ENCODE measurements at places on chromosomes 12 and 14.

- no peak for DNase-seq
These were observed 52.0 kb upstream of the SOCS2 start for GRCh38 chr12:93520454-93520853.

DNA sequence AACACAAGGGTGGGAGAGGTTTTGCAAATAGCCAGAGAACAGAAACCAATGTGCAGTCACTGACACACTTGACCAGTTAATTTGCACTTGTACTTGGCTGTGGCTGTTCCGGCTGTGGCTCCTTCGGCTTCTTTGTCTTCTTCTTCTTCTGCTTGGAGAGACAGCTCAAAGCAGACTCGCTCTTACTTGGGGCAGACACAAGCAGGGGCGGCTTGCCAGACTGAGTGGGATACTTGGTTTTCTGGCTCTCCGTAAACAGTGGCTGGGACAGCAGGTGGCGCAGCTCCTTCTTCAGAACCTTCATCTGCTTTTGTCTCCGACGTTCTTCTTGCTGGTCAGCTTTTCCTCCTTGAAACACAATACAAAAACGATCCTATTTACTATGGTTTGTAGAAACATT is 25.0 kb downstream of the OTUB2 start:
- peak; percentile 46 for DNase-seq

DNA sequence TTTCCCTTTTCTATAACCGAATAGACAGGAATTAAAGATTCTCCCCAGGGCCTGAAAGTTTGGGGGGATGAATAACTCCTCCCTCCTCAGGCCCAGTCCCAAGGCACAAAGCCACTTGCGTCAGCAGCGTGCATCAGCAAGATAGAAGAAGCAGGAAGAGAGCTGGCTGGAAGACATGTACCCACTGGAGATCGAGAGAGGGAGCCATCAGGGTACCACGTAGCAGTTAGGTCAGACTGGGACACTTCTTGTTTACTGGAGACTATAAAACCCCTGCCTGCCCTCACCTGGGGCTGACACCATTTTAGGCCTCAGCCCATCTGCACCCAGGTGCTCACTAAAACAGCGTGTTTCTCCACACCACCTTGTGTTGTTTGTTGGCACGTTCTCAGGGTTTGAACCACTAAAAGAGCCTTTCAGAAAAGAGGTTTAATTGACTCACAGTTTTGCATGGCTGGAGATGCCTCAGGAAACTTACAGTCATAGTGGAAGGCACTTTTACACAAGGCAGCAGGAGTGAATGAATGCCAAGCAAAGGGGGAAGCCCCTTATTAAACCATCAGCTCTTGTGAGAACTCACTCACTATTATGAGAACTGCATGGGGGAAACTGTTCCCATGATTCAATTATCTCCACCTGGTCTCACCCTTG is 93.2 kb downstream of the TMTC3 start:
- no peak for DNase-seq

DNA sequence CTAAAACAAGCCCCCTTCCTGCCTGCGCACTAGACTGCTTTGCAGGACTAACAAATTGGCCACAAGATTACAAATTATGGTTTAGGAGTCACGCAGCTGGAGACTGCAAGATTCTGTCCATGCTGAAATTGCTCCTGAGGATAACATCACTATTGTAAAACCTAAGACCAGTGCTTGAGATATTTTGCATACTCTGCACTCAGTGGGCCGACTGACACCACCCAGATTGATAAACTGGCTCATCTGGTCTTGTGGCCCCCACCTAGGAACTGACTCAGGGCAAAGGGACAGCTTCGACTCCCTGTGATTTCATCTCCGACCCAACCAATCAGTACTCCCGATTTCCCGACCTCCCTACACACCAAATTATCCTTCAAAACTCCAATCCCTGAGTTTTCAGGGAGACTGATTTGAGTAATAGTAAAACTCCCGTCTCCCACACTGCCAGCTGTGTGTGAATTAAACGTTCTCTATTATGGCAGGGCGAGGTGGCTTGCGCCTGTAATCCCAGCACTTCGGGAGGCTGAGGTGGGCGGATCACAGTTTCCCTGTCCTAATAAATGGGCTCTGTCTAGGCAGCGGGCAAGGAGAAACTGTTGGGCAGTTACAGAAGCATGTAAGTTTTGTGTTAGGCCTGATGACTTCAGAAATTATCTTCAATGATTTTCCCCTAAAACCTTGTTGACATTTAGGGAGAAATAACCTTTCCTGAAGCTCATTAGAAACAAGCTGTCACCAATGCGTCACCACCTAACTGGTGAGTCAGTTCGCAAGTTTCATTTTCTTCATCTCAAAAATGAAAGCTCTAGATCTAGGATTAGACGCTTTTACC is 5.3 kb upstream of the UBC start:
- peak; percentile 46 for DNase-seq

DNA sequence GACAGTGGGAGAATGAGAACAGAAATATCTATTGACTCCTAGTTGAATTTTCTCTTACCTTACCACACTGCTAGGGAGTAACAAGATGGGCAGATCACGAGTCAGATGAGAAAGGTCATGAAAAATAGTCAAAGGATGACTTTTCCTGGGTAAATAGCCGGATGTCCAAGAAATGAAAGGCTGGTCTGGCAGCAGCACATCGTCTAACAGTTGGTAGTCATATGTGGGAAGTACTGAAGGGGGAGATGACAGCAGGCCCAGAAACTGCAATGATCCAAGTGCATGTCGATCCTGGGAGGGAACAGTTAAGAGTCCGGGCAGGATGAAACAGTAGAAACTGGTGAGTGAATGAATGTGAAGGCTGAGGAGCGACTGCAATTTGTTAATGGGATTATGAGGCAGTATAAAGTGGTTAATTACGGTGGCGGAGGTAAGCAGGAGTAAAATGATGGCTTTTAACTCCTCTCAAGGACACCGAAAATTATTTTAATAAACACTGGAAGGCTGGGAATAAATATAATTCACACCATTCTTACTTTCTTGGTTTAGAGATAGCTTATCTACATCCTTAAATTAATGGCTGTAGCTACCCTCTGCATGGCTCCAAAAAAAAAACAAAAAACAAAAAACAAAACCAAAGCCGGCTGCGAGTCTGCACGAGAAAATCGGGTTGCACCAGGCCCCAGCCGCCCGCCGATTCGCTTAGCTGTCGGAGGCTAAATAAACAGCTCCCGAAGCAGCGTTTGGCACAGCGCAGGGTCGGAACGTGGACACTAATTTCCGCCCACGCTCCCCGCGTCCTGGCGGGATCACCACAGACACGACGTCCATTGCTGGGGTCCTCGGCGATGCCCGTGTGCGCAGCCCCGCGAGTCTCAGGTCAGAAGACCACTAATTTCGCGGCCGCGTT is 1.0 kb upstream of the ERC1 start:
- DNase-seq: peak; percentile 61

GRCh38 chr12:131281016-131281415 is 327.3 kb downstream of the ADGRD1 start:
- DNase-seq: no peak

DNA sequence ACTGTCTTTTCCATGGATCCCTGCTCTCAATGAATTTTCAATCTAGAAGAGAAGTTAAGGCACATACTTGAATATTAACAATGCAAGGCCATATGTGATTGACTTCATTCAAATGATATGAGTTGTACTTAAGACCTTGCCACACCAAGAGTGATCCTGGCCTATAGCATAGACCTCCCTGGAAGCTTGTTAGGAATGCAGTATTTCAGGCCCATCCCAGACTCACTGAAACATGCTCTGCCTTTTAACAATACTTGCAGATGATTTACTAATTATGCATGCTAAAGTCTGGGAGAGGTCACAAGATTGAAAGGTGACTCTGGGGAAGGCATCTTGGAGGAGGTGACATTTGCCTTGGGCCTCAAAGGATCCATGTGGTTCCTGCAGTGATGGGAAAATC is 43.2 kb downstream of the RFX4 start:
- peak; percentile 38 for DNase-seq

DNA sequence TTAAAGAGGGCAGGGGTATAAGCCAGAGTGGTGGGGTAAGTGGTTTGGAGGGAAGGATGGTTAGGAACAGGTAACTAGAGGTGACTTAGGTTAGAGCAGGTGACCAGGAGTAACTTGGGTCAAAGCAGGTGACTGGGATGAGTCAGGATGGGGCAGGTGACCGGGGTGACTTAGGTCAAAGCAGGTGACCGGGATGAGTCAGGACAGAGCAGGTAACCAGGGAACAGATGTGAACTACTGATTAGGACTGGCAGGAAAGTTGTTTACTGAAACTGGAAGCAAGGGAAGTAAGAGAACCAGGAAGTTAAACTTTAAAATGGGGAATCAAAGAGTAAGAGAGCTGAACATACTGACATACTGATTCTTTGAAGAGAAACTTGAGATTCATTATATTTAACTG is 57.4 kb downstream of the FSCB start:
- no peak for DNase-seq

DNA sequence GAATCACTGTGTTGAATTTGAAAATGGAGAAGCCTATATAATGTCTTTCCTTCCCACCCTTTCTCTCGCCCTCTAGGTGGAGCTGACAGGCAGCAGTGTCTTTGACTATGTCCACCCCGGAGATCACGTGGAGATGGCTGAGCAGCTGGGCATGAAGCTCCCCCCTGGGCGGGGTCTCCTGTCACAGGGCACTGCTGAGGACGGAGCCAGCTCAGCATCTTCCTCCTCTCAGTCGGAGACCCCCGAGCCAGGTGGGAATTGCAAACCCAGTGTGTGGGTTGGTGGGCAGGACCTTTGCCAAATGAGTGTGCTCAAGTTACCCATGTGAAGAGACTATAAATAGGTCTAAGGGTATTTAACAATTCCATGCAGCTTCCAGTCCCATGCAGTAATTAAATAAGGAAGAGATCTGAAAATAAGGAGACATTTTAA is 274.7 kb downstream of the EGLN3 start:
- peak; percentile 90 for DNase-seq

- no peak for DNase-seq
These were observed 32.7 kb upstream of the VPS37B start for GRCh38 chr12:122928404-122929147.

DNA sequence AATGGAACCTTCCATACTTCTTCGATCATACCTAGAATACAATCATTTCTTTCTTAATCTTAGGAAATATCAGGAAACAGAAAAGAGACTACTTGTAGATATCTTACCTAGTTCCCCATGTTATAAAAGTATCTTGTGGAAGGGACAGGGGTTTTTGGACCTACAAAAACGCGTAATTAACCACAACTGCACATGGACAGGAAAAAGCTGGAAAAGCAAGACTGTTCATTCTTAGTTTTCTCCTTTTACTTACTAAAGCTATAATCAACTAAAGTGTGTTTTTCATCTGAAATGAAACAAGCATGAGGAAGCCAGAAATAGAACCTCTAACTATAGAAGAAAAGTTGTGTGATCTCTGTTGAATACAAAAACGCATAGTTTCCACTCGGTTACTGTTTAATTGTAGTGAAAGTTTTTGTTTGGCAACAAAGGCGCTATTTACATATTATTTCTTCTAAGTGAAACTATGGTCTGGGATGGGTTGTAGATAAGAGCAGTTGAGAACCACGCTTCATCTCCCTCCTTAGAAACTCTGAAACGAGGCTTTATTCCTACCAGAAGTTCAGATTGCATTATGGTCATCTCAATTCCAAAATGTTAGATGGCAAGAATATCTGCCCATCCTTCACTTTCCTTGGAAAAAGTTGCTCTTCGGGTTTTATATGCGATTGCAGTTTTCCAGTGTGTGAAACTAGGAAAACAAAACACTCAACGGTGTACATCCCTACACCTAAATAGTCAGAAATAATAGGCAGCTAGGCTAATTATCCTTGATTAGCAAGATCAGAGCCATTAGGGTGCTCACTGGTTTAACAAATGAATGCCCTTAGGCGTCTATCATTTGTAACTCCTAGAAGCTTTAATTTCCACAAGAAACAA is 1.1 kb downstream of the BCAT1 start:
- peak; percentile 39 for DNase-seq

- no peak for DNase-seq
These were observed 469.1 kb downstream of the PRKD1 start for GRCh38 chr14:29458547-29458946.

DNA sequence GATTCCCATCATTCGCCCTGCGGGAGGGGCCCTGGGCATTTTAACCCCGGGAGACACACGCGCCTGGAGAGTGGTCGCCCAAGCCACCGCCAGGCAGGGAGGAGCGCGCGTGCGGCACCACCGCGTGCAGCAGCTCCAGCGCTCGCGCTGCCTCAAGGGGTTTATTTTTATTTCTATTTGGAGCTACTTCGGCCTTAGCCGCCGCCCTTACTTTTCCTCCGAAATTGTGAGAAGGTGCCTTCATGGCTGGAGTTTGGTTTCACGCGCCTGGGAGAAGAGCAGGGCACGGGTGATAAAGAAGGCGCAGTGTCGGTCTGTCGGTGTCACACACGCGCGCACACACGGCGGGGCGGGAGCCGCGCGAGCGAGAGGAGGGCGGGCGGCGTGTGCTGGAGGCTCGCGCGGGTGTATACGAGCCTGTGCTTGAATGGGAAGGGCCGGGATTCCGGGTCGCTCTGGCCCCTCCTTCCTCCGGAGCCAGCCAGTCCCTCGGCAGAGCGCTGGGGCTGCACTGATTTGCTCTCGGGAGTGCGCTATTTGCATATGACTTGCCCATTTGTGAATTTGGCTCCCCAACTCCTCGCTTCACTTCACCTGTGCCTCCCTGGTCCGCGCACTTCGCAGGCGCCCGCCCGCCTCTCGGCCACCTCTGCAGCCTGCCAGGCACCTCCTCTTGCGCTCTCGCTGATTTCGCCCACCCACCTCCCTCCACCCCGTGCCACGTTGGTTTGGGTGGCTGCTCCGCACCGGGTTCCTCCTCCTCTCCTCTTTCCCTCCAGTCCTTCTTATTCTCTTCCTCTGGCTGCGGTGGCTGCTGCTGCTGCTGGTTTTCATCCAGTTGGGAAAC is 932.3 kb downstream of the DIO2 start:
- DNase-seq: peak; percentile 97

DNA sequence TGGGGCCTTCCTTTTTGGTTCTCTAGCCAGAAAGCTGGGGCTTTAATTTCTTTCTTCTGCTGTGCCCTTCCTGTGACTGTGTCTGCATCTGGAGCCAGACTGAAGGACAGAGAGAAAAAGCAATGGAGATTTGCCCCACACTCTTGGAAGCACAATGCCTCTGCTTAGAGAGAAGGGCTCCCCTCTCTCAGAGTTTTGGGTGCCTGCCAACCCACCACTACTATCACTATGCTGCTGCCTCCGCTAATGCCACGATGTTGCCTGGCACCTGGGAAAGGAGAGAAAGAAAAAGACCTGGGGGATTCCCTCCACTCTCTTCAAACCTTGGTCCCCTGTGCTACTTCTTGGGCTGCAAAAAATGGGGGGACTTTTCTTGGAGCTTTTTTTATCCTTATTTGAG is 52.6 kb downstream of the TMEM260 start:
- no peak for DNase-seq

- DNase-seq: no peak
These were observed 410.9 kb downstream of the EGLN3 start for GRCh38 chr14:33539918-33540357.

- DNase-seq: no peak
These were observed 50.8 kb downstream of the VCPKMT start for GRCh38 chr14:50065583-50065982.

All from mesendoderm (in vitro differentiated cells).